ENCODE measurements at places on chromosomes 2 and 18.

DNA sequence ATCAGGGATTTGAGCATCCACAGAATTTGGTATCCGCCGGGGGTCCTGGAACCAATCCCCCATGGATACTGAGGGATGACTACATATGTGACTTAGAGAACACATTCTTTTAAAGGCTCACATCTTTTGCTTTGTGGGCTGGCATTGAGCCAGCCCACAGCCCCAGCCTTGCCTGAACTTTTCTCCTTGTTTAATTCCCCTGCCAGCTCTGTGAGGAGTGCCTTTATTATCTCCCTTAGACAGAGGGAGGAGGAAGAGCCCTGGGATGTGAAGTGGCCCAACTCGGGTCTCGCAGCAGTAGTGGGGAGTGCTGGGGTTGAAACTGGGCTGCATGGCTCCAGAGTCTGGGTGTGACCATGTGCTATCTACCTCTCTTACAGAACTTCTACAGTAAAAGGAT is 7.6 kb downstream of the TTC39C start:
- no peak for DNase-seq

- no peak for DNase-seq
Observed at GRCh38 chr18:55634545-55634944, 46.6 kb upstream of the TCF4 start.

DNA sequence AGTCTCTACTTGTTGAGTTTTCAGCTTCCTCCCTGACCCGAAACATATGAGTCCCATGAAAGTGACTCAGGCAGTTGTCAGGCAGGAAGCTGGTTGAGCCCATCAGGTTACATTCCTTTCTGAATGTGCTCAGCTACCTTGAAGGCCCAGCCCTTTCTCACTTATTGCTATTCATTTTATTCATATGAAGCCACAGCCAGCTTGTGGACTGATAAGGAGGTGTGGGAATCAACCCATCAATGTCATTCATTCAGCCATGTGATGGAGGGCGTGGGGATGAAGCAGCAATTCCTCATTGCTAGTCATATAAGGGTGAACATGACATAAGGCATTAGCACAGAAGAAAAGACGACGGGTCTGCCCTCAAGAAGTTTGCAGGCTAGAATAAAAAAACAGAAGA is 5.3 kb upstream of the VPS4B start:
- no peak for DNase-seq

DNA sequence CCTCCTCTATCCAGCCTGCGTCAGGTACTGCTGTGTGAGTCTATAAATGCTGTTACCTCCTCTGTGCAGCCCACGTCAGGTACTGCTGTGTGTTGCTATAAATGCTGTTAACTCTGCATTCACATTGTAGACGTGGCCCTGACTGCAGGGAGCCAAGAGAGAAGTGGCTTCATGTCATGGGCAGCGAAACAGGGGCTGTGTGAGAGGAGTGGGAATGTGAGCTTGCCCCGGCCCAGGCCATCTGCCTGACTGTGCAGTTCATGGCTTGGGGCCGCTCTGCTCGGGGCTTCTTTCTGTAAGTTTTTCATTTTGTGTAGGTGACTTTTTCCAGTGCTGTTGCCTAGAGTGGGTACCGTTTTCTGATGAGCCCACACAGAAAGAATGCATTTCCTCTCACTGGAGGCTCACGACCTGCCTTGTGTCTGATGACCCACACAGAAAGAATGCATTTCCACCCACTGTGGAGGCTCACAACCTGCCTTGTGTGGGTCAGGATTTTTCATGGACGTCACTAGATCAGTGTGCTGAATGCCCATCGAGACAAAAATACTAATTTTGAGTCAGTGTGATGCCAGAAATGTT is 104.5 kb downstream of the SNTG2 start:
- DNase-seq: no peak

DNA sequence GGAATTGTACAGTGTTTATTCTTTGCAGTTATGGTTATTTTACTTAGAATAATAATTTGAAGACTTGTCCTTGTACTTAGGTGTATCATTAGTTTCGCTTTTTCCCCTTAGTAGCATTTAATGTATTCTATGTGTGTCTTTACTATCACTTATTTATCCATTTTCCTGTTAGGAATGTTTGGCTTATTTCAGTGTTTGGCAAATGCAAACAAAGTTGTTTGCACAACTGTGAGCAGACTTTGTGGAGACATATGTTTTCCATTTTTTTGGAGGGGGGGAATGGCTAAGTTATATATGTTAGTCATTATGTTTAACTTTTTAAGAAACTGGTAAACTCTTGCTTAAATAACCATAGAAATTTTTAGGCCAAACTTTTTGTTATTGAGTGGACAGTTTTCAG is 447.7 kb downstream of the SOX11 start:
- DNase-seq: no peak

DNA sequence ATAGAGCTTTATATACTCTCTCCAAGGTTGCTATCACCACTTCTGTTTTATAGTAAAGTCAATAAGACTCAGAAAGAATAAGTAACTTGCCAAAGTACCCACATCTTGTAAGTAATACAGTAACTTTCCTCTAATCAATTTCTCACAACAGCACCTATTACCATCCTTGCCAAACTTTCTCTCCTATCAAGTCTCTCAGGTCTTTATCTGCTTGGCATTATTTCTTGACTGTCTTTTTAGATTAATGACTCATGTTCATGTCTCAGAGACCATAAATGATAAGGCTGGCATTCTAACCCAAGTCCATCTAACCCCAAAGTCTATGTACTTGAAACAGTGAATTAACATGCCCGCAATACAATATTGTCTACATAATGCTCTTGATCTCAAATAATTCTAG is 618.0 kb upstream of the ZEB2 start:
- no peak for DNase-seq

GRCh38 chr2:220040346-220040745 is 412.9 kb downstream of the SLC4A3 start:
- DNase-seq: no peak

DNA sequence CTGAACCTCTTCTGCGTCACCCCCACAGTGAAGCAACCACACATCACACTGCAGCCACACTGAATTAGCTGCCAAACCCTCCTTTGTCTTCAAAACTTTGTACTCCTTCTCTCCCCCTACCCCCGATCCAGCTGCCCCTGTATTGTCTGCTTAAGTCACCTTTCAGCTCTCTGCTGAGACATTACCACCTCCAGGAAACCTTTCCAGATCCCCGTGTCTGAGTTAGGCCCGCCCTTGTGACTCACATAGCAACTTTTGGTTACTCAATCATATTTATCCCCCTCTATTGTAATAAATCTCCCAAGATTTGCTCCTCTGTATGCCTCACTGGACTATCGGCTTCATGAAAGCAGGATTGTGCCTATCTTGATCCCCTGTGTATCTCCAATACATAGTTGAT is 82.8 kb upstream of the CDCA7 start:
- DNase-seq: no peak

DNA sequence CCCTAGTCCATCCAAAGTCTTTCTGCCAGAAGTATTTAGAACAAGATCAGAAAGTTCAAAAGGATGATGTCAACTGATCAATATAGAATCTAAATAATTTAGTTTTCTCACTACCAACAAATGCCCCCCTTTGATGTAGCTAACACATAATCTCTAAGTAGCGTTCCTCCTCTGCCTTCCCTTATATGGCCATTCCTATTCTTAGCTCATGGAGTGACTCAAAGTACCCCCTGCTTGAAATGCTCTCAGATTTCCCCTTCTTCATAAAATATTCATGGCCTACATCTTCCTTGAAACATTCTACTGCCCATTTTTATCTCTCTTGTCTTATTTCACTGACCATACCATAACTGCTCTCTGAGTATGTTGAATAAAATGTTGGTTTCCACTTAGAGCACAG is 151.5 kb downstream of the UPP2 start:
- DNase-seq: no peak

GRCh38 chr2:123073371-123073770 is 951.7 kb upstream of the CNTNAP5 start:
- no peak for DNase-seq

GRCh38 chr2:74792282-74792681 is 41.6 kb upstream of the HK2 start:
- DNase-seq: no peak

DNA sequence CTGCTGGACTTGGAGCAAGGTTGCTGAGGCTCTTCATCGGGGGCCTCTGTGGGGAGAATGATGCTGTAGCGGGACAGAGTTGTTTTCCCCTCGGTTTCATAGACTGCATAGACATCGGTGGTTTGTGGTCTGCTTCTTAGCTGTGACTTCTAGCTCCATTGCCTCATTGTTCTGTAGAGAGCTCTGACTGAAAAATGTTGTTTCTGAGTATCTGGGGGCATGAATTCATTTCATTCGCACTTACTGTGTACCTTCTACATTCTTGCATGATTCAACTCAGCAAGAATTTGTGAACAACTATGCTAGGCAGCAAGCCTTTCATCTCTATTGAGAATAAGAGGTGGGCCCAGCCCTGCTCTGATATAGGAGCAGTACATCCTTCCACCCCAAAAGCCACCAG is 406.8 kb downstream of the NBAS start:
- DNase-seq: no peak

DNA sequence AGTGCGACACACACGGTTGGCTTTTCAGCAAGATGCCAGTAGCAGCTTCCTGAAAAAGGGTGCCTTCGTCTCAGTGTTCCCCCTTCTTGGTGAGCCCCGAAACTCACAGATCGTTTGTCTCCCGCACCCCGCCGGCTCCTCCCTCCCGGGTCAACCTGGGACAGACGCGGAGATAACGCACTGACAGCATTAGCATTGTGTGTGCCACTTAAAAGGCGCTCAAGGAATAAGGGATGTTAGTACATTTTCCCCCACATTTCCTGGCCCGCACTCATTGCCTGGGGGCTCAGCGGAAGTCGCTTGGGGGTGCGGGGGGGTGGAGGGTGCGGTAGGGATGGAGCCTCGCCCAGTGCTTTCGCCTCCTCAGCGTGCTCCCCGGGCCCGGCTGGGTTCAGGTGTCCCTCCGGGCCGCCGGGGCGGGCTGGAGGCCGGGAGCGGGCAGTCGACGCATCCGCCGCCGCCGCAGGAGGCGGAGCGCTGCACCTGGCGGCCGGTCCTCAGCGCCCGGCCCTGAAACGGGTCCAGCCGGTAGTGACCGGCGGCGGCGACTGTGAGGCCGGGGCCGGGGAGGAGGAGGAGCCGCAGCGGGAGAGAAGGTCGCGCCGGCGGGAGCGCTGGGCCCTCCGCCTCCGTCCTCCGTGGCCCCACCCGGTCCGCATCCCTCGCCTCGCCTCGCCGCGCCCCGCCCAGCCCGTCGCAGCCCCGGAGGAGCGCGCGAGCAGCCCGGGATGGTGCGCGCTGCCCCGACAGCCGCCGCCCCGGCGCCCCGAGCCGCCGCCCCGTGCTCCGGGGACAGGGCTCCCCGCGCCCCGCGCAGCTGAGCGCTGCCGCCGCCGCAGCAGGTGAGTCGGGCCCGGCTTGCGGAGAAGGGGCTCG is at the start of gene MFSD6:
Gene MFSD6 (plus strand): TSS at position 694 of the 876 bp plus-strand sequence. CDS start 27,675 bp downstream, outside the sequence.
- DNase-seq: peak; percentile 13

- DNase-seq: no peak
Observed at GRCh38 chr2:160418398-160418765, 75.2 kb downstream of the RBMS1 start.

- no peak for DNase-seq
Observed at GRCh38 chr18:66013969-66014368, 263.2 kb downstream of the CDH7 start.

- no peak for DNase-seq
Observed at GRCh38 chr18:49869354-49869753, 56.0 kb upstream of the ACAA2 start.

DNA sequence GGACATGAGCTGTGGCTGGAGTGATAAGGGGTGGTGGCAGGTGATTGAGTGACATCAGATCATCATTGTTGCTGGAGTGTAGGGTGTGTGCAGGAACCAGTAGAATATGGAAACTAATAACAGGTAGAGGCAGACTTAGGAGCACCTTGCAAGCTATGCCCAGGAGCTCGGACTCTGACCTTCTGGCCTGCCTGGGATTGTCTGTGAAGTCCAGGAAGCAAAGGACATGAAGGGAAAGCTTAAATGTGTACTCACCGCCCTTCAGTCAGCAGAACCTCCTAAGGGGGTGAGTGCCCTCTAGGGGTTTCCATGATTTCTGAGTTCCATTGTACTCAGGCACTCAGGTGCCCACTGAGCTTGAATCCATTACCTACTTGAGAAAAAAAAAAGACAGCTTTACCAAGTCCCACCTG is 104.2 kb downstream of the CRIM1 start:
- no peak for DNase-seq

- DNase-seq: no peak
Observed at GRCh38 chr18:80176334-80177073, 67.4 kb downstream of the ADNP2 start.

- DNase-seq: no peak
Observed at GRCh38 chr2:158934170-158934569, 34.3 kb upstream of the TANC1 start.

- no peak for DNase-seq
Observed at GRCh38 chr2:192011196-192011595, 164.3 kb upstream of the CAVIN2 start.

GRCh38 chr2:170298861-170299429 is 121.0 kb downstream of the MYO3B start:
- no peak for DNase-seq

GRCh38 chr2:173192071-173192470 is 116.4 kb downstream of the MAP3K20 start:
- DNase-seq: no peak

- no peak for DNase-seq
Observed at GRCh38 chr2:232328032-232328422, 50.5 kb upstream of the ALPP start.

DNA sequence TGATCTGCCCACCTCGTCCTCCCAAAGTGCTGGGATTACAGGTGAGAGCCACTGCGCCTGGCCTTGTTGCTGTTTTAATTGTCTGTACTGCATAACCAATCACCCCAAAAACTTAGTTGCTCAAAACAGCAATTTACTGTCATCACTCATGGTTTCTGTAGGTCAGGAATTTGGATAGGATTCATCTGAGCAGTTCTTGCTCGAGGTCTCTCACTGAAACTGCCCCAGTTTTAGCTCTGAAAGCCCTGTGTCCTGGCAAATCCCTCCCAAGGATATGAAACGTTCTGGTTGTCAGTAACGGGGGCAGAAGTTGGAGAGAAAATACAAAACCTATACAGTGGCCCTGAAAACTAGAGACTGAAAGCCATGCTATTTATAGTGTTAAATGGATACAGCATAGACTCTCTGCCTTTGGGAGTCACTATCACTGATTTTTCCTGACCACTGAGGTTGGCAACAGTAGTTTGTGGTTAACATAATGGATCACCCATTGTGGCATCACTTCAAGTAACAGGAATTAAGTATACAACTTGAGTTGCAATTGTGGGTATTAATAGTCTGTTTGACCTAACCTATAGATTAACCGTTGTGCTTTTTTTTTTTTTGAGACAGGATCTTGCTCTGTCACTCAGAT is 27.2 kb upstream of the ERICH2 start:
- no peak for DNase-seq

GRCh38 chr18:41842886-41843285 is 112.1 kb upstream of the PIK3C3 start:
- no peak for DNase-seq

GRCh38 chr2:33929467-33929866 is 330.4 kb upstream of the FAM98A start:
- no peak for DNase-seq

DNA sequence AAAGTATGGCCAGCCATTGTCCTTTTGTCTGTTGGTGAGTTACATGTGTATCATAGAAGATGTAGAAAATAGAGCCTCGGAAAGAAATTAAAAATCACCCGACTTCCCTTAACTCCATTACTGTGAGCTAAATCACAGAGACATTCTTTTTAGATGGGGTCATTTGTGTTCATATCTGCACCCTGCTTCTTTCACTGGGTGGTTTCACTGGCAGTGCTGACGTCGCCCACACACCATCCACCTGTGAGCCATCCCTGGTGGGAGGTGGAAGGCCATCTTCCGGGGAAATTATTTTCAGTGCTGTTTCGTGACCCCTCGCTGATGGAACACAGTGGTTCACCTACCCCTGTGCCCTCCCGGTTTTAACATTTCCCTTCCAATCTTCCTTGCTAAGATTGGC is 21.2 kb downstream of the SH3BP4 start:
- DNase-seq: no peak
